Hypothalamus (tissue), 51 donors: ENCODE measurements at places on chromosomes 4 and X.

DNA sequence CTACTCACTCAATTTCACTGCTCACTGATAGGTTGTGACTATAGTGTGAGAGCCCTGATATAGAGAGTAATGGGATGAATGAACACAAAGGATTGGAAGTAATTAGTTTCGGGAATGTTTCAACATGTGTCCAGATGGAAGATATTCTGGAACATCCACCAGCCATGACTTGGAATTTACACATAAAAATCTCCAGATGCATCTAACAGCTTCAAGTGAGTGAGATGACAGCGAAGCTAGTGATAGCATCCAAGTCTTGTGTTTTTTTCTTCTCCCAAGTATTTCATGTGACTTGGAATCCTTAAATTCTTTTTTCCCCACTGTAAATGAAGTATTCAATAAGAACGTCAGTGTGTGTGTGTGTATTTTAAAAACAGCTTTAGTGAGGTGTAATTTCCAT lies 82.1 kb downstream of the CLDN34 start:
- no peak for DNase-seq

DNA sequence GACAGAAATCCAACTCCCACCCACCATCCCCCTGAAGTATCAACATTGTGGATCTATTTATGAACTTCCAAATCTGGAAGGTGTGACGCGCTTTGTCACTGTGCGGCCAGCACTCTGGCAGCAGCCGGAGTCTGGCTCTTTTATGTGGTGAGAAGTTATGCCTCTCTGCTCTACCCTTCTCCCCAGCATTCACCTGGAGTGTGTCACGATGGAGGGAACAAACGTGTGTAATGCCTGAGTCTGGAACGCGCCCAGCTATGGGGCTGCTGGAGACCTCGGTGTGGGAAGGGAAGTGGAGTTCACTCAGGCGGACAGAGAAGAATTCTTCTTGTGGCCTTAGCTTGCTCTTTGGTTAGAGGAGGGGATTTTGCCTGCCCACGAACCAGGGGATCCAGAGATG lies 222.1 kb upstream of the RPL34 start:
- DNase-seq: no peak

- no peak for DNase-seq
Measured at GRCh38 chrX:17617806-17618205, 119.5 kb upstream of the SCML1 start.

DNA sequence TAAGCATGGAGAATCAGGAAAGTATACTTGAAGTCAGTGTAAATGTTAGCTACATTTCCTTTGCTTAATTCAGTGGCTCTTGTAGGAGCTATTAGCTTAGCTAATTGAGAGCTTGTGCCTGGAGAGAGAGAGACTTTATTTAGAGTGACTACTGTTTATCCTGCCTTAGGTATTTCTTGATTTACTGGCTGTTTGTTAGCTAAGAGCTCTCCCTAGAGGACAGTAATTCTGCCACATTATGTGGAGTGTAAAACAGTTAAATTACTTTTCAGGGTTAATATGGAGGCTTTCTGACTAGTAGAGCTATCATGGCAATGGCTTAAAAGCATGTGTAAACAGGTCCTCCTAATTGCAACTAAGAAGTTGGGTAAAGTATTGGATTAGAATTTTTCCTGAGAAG lies 306.5 kb upstream of the TECRL start:
- DNase-seq: no peak

- no peak for DNase-seq
Measured at GRCh38 chr4:170202721-170203120, 113.0 kb upstream of the AADAT start.

- no peak for DNase-seq
Measured at GRCh38 chrX:69133921-69134542, 31.2 kb downstream of the PJA1 start.

DNA sequence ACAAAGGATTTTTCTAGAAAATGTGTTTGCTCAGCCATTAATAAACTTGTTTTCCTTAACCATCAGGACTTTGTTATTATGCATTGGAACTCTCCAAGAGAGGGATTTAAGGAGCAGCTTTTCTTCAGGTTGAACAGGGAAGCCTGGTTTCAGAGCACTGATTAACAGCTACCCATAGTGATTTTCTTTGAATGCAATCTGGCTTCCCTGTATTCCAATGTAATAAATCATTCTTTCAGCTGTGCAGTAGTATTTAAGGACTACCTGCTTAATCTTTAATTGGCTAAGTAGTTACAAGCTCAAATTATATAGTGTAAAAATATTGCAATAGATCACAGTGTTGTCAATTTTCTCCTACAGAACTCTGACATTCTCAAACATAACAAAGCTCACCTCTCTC lies 77.5 kb downstream of the TMEM156 start:
- no peak for DNase-seq

- no peak for DNase-seq
Measured at GRCh38 chr4:37393889-37394288, 149.3 kb downstream of the NWD2 start.

DNA sequence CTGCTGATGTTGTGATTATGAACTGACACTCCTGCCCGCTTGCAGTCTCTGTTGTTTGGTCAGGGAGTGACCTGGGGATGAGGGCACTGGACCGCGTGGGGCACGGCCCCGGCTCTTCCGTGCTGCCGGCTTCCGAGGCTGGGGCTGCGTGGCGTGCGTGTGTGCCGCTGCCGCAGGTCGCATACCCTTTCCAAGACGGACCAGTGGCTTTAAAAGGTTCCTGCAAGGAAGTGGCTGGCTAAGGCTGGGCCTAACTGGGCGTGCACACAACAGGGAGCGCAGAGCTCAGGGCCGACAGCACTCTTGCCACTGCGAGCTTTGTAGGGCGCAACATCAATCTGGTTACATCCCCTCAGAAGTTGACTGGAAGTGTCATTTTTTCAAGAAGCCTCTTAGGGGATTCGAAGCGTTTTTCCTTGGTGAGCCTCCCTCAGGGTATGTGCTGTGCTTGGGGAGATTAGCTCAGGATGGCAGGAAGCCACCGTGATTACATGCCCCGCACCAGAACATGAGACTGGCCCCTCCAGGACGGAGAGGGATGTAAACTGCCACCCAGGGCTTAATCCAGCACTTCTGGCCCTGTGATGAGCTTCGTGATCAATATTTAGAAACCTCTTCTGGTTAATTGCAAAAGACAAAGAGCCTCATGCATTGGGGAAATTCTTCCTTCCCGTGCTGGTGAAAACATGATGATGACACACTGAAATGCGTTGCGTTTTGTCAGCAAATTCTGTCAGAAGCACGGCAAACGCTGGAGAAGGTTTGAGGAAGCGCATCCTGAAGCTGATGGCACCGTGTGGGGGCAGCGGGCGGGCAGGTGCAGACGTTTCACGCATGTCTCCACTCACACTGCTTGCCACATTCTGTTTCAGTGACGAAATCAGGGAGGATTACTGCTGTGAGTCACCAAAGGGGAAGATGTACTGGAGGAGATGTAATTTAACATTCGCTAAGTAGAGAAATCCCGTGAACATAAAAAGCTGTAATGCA lies 11.1 kb downstream of the MAEA start:
- DNase-seq: no peak

GRCh38 chr4:34733185-34733941 lies 1511.0 kb downstream of the ARAP2 start:
- DNase-seq: no peak

- no peak for DNase-seq
Measured at GRCh38 chr4:105135785-105136184, 10.9 kb upstream of the TET2 start.

DNA sequence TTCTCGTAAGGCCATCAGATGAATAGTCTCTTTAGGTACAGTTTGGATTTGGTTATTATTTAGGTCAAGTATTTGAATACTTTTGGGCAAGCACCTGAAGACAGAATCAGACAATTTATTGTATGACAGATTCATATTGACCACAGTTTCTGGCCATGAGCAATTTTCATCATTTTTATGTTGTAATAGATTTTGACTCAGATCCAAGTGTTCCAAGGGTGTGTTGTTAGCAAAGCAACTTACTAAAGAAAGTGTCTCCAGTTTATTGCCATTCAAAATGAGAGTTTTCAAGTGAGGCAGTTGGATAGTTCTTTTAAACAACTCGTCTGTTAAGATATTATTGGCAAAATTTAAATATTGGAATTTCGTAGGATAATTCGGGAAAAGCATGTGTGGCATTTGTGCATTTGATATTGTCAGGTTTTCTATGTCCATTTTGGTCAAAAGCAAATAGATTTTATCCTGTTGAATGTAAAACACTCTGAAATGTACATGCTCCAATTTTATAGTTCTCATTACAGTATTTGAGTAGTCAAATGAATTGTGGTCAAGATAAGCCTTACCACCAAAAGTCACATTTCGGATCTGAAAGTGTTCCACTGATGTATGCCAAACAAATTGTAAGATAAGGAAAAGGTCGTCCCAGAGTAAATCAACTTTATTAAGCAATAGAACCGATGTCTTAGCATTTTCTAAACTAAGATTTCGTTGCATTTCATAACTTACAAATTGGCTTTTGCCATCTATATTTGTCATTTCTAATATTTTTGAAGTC lies 8.4 kb downstream of the TLR10 start:
- no peak for DNase-seq

DNA sequence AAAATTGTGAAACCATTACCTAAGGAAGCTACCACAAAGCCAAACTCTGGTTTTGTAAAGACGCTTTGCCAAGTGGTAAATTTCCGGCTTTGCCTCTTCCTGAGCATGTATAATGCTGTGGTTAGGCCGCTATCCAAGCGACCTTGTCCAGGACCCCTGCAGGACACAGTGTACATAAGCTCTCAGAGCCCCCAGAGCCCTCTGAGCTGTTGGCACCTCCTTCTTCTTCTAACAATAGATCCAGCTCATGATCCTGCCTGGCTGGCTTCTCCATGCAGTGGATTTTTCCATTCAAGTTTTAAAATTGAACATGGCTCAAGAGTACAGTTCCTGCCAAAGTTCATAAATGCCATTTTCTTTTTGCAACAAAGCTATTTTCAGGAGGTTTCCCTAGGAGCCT lies 326.7 kb downstream of the MAPK10 start:
- no peak for DNase-seq

- no peak for DNase-seq
Measured at GRCh38 chrX:26253526-26253925, 37.6 kb downstream of the MAGEB5 start.

- DNase-seq: no peak
Measured at GRCh38 chr4:98905839-98906238, 23.1 kb downstream of the EIF4E start.

GRCh38 chr4:2843941-2844584 lies 419 bp downstream of the ADD1 start:
- peak; percentile 73 for DNase-seq

DNA sequence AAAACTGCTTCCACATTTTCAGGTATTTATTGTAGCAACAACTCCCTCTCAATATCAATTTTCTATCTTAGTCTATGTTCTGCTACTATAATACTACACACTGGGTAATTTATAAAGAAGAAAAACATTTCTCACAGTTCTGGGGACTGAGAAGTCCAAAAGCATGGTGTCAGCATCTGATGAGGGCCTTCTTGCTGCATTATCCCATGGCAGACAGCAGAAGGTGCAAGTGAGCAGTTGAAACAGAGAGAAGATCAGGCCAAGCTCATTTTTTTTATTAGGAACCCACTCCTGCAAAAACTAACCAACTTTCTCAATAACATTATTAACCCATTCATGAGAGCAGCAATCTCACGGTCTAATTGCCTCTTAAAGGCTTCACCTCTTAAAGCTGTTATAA lies 376.0 kb downstream of the RAB28 start:
- no peak for DNase-seq

DNA sequence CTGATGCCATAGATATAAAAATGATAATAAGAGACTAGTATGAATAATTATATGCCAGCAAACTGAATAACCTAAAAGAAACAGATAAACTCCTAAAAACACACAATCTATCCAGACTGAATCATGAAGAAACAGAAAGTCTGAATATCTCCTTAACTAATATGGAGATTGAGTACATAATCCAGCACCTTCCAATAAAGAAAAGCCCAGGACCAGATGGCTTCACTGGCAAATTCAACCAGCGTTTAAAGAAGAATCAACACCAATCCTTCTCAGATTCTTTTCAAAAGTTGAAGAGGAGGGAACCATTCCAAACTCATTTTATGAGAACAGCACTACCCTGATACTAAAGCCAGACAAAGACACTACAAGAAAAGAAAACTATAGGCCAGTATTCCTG lies 26.5 kb upstream of the RNF212 start:
- no peak for DNase-seq

DNA sequence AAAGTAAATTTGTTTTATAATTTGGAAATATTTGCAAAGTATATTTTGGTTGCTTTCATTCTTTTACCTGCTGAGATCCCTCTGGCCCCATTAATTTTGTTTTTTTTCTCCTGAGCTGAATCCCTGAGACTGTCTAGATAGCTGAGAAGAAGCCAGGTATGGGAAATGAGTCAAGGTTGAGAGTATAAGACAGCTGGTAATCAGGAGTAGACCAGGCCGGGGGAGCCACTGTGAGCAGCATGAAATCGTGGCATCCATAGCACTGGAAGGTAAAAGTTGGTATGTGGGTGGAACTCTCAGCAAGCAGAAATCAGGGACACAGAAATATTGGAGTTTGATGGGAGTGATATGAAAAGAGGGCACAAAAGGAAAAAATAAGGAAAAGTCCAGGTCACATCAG lies 164.5 kb downstream of the FHIP1A start:
- no peak for DNase-seq

- DNase-seq: no peak
Measured at GRCh38 chrX:139298437-139298836, 232.1 kb upstream of the F9 start.

- DNase-seq: no peak
Measured at GRCh38 chr4:131052646-131053045, 1956.7 kb downstream of the C4orf33 start.

GRCh38 chr4:86035688-86036087 lies 324.2 kb downstream of the MAPK10 start:
- DNase-seq: no peak

DNA sequence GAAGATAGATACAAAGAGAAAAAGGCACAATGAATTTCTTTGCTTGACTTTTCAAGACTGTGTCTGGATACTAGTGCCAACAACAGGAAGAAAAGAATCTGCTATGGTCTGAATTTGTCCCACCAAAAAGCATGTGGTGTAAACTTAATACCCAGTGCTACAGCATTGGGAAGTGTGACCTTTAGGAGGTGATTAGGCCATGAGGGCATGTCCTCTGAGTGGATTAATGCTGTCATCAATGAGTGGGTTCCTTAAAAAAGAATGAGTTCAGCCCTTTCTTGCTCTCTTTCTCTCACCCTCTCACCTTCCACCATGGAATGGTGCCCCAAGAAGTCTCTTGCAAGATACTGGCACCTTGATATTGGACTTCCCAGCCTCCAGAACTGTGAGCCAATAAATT lies 155.7 kb upstream of the GPRIN3 start:
- no peak for DNase-seq
